ENCODE measurements at places on chromosomes 7 and 10.

DNA sequence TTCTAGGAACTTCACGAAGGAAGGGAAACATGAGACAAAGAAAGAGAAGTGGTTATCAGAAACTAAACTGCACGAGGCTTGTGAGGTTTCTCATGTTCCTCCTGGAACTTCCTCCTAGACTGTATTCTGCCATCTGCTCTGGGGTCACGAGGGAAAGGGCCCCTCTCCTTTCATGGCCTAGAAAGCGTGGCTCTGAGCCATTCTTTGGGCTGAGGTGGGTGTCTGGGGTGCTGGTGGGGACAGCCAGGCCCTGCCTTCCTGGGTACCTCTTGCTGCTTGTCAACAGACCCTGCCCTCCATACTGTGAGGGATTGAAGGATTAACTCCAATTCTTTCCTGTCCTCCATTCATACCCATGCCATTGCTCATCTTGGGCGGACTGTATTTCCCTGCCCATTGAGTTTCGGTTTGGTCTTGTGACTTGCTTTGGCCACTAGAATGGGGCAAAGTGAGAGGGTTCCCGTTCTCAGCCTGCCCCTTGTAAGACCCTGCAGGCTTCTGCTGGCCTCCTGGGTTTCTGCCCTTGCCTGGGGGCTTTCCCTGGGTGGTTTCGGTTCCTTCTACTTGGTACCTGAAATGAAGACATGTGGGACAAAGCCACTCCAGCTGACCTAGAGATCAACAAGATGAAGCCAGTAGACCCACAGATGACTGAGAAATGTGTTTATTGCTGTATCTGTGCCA lies 14.9 kb upstream of the GIMAP8 start:
- DNase-seq, result no peak

- DNase-seq, result no peak
Measured at GRCh38 chr10:50585921-50586739, 37.6 kb downstream of the SGMS1 start.

- no peak for DNase-seq
Measured at GRCh38 chr7:139538881-139539635, 15.6 kb downstream of the CLEC2L start.

DNA sequence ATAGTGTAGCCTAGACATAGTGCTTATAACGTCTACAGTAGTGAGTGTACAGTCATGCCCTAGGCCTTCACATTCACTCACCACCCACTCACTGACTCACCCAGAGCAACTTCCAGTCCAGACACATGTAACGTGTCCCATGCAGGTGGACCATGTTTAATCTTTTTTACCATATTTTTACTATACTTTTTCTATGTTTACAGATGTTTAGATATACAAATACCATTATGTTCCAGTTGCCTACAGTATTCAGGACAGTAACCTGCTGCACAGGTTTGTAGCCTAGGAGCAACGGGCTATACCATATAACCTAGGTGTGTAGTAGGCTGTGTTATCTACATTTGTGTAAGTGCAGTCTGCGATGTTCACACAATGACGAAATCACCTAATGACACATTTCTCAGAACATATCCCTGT lies 11.0 kb downstream of the MPP7 start:
- no peak for DNase-seq

GRCh38 chr10:60277656-60278055 lies 112.0 kb downstream of the ANK3 start:
- DNase-seq, result no peak

GRCh38 chr10:63365976-63366765 lies 99.6 kb downstream of the JMJD1C start:
- DNase-seq, result no peak

GRCh38 chr7:75879771-75880184 lies 944 bp downstream of the RHBDD2 start:
- no peak for DNase-seq

DNA sequence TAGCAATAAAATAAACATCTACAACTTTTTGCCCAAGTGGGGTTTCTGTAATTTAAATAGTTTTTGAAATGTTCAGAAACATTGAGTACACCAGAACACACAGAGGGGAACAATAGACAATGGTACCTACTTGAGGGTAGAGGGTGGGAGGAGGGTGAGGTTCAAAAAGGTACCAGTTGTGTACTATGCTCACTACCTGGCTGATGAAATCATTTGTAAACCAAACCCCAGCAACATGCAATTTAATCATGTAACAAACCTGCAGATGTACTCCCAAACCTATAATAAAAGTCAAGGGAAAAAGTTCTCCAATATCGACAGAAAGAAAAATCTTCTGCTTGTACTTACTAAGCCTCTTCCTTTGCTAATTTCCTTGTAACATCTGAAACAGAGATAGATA lies 4.2 kb upstream of the TES start:
- DNase-seq, result no peak

GRCh38 chr7:149440222-149440621 lies 20.6 kb downstream of the ZNF777 start:
- no peak for DNase-seq

All from esophagus squamous epithelium (tissue), 5 donors.